Fibroblast of lung (primary cell): ENCODE measurements at places on chromosomes 2 and 18. TPM values are rescaled to one million over a fixed set of nuclear protein-coding genes. Genes with fewer than 3 reads are reported as not detected.

GRCh38 chr2:101688261-101688660 lies 9.2 kb upstream of the MAP4K4 start:
- no peak for DNase-seq

DNA sequence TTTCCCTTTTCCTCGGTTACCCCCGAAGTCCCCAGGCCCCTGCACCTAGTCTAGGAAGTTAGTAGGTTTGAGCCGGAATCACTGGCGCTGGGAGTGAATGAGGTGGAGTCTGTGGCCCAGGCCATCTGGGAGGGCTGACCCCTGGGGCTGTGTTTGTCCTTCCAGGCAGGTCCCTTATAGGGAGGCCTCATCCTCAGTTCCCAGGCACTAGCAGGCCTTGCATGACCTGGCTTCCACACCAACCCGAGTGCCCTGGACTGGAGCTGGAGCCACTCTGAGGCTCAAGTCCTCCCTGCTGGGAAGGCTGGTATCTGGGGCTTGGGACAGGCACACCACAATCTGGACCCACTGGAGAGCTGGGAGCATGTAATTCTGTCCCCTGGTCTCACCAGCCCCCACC lies 111.0 kb downstream of the DYSF start:
- no peak for DNase-seq

DNA sequence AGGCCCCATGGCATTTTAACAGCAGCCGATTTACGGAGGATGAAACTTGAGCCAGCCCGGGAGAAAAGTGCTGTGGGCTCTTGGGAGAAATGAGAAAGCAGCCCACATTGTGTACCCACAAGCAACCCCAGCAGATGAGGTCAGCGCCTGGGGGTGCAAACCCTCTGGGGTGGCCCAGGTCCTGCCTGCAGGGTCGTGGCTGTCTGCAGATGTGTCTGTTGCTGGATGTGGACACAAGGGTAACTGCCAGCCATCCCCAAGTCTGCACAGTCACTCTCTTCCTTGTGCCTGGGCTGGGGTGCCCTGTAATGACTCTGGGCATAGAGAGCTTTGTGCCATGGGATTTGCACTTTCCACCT lies 170.8 kb downstream of the PRKCE start:
- DNase-seq: no peak

- no peak for DNase-seq
Observed at GRCh38 chr2:10165282-10165681, 42.7 kb downstream of the RRM2 start.

GRCh38 chr2:102208774-102209173 lies 22.0 kb downstream of the IL1RL2 start:
- DNase-seq: no peak

DNA sequence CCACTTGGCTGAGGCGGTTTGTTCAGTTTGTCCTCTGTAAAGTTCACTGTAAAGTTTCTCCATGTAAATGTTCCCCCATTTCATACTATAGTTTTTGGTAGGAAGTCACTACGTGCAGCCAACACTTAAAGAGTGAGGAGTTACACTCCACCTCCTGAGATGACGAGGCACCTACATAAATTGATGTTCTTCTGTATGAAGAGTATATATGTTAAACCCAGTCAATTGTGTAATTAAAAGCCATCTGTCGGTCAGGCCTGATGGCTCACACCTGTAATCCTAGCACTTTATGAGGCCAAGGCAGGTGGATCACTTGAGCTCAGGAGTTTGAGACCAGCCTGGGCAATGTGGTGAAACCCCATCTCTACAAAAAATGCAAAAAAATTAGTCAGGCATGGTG lies 7.6 kb downstream of the PIGN start:
- DNase-seq: no peak

GRCh38 chr2:102839668-102840388 lies 78.0 kb downstream of the TMEM182 start:
- DNase-seq: peak; percentile 53

DNA sequence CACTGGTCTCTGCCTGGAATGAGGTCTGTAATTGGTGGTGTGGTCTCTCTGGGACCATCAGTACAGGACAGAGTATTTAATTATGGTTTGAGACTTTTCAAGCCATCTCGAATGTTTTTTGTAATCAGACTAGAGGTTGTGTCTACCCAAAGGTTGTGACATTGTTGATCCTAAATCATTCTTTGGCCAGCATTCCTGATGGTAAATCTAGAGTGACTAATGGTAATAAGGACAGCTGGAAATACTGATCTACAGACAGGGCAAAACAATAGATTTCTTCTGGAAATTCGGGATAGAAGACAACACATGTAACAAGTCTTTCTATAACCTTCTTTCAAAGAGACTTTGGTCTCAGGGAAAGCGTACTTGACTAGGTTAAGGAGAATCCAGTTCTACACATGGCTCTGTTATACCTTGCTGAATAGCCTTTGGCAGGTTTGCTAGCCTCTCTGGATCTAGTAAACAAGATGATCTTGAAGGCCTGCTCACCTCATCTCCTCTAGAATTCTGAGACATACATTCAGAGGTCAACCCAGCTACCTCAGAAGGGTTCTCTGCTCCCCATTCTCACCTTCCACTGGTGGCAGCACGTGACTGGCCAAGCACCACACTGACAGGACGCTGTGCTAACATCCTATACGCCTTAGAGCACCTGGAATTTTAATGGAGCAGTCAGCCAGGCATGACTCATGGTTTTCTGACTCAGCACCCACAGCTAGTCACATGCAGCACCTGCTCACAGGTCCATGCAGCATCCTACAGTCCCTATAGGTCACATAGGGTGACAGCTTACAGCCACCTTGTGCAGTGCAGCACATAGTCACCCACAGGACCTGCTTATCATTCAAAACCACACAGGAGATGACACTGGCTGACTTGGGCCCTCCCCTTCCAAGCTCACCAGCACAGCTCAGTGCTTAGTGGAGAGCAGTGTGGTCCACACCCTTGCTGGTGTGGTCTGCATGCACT lies 12.2 kb downstream of the PLB1 start:
- peak; percentile 53 for DNase-seq

GRCh38 chr18:26406854-26407517 lies 141.4 kb downstream of the KCTD1 start:
- no peak for DNase-seq

DNA sequence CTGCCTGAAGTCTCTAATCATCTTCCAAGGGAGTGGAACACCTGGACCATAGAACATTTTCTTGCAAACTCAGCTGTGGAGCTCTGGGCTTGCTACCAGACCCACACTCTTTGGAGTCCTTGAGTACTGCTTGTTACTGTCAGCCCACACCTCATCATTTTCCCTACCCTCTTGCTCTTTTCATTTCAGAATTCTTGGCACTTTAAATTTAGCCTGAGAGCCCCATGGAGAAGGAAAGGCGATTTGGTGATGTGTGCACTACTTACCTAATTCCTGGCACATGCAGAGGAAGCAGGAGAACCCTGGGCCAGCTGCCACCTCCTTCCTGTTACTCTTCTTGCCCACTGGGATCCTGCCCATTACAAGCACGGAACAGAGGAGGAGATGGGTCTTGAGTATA lies 31.7 kb downstream of the TMEM178A start:
- DNase-seq: peak; percentile 52

DNA sequence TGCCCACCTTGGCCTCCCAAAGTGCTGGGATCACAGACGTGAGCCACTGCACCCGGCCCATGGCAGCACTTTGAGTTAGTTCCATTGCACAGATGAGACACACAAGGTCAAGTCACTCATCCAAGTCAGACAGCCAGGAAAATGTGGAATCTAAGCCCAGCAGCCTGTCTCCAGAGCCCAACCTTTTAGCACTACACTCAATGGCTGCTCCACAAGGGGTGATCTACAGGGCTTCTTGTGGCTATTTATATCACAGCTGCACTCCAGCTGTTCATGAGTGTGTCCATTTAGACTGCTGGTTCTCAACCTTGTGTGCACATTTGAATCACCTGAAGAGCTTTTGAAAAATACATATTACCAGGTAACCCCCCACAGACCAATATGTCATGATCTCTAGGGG lies 72.9 kb upstream of the RPL31 start:
- DNase-seq: peak; percentile 10

- DNase-seq: peak; percentile 61
Observed at GRCh38 chr18:10518595-10519255, 7.1 kb upstream of the NAPG start.

DNA sequence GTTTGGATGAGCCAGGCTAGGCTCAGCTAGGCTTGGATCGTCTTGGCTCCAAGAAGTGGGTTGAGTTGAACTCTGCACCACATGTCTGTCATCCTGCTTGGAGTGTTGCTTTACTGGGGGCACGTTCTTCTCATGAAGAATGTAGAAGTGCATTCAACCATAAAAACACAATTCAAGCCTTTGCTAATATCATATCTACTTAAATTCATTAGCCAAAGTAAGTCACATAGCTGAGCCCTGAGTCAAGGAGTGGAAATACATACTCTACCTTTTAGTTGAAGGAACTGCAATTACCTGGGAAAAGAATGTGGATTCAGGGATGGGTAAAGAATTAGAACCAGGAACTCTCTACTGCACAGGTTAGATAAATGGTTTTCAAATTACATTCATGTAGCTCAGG lies 360.4 kb upstream of the KCNH7 start:
- DNase-seq: no peak

GRCh38 chr2:2648094-2648493 lies 317.0 kb upstream of the MYT1L start:
- DNase-seq: no peak

DNA sequence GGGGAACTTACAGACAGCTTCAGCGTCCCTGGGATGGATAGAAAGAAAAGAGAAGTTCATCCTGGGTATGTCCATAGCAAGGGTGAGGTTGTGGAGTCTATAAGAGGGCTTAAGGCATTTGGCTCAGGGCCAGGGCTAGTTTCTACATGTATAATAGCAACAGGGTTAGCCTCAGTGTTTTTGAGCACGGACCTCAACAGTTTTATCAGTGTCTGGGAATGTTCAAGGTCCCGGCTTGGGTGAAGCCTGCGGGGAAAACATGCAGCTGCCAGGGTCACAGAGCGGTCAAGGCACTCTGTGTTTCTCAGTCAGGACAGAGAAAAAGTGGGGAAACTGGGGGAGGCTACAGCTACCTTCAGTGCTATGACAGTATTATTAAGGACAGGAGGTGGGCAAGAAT lies 427.7 kb upstream of the HS6ST1 start:
- peak; percentile 91 for DNase-seq

DNA sequence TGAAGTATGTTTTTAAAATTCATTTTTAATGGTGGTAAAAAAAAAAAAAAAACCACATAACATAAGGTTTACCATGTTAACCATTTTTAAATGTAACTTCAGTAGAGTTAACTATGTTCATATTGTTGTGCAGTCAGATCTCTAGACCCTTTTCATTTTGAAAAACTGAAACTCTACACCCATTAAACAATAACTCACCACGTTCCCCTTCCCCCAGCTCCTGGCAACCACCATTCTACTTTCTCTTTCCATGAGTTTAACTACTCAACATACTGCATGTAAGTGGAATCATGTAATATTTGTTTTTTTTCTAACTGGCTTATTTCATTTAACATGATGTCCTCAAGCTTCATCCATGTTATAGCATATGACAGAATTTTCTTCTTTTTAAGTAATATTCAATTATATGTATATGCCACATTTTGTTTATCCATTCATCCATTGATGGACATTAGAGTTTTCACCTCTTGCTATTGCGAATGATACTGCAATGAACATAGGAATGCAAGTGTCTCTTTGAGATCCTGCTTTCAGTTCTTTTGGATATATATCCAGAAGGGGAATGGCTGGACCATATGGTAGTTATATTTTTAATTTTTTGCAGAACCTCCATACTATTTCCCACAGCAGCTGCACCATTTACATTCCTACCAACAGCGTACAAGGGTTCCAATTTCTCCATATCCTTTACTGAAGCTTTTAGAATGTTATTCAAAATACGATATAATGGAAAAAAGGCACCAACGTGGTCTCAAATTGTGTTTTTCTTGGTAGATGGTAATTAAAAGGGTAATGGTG lies 91.0 kb downstream of the SPTBN1 start:
- no peak for DNase-seq

- DNase-seq: no peak
Observed at GRCh38 chr18:76627444-76627843, 132.4 kb upstream of the ZNF516 start.

DNA sequence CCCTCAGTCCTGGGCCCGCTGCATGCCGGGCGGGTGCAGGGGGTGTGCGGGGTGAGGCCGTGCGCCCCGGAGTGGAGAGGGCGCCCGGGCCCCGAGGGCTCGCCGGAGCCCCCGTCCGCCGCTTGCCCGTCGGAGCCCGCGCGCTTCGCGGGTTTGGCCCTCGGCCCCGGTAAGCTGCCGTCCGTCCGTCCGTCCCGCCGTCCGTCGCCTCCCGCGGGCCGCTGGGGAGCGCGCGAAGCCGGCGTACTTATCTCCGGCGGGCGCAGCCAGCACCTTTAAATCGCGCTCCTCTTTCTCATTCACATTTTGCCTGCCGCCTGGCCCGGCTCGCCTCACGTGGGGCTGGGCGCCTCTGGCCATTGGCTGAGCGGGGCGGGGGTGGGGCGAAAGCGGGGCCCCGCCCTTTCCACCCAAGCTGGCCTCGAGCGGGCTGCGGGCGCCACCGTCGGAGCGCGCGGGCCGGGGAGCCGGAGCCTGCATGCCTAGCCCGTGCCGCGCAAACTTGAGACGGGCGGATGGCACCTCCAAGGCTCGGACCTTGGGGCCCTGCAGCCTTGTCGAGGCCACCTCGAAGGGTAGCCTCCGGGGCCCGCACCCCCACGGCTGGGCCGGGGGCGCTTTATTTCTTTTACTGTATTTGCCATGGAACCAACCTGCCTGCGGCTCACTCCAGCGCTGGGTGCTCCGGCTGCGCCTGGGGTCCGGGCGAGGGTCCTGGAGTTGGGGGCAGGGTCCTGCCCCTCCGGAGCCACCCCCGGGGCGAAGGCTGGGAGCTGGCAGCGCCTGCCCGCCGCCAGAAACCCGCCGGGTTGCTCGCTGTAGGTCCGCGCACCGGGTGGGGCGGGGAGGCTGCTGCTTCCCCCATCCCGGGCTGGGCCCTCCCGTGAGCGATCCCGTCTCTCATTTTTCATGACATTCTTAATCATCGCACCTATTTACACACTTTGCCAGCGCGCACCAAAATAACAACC lies at the start of gene GBX2:
GBX2 (minus strand) TSS at position 277 of the 971 bp plus-strand sequence. CDS start 415 bp downstream, outside the sequence.
- peak; percentile 19 for DNase-seq

The RTKN gene
- 11.8 and 16.0 TPM in 2 replicates for total RNA-seq

The RAD51AP2 gene
- total RNA-seq: under 0.01 and 0.17 TPM in 2 replicates

The HRH4 gene
- total RNA-seq: under 0.01 TPM in 2 replicates

The GPR148 gene
- not detected in 2 replicates for total RNA-seq

The TUBB8B gene
- not detected in 2 replicates for total RNA-seq

The RAB17 gene
- 0.17 and 0.26 TPM in 2 replicates for total RNA-seq

The RGPD3 gene
- 0.17 and 0.26 TPM in 2 replicates for total RNA-seq

The PCARE gene
- total RNA-seq: under 0.01 TPM in 1 of 2 replicates, not detected in the other

The CPO gene
- under 0.01 TPM in 1 of 2 replicates, not detected in the other for total RNA-seq

The RNU2-63P gene
- total RNA-seq: 46.0 and 268 TPM in 2 replicates

The GREB1 gene
- 0.51 and 2.0 TPM in 2 replicates for total RNA-seq

The LRRTM1 gene
- not detected in 2 replicates for total RNA-seq

The MC2R gene
- total RNA-seq: not detected in 2 replicates
